ENCODE measurements at places on chromosomes 12 and 14.

GRCh38 chr14:23119363-23120327, 590 bp upstream of the CEBPE start:
- DNase-seq, result peak; percentile 14

DNA sequence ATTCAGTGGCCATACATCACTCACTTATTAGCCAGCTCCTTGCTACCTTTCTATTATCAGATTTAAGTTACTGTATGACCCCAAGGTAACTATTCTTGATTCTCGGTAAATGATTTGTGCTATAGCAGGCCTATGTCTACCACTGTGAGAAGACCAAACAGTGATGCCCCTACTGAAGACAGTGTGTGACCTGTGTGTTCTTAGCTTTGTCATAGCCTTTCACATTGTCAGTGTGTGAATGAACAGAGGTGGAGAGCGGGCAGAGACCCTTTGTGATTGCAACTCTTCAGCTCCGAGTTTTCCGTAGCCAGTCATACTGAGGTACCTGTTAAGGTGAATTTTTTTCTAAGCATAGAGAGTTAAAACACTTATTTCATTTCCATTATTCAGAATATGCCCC, 294.0 kb downstream of the LRFN5 start:
- DNase-seq, result no peak

DNA sequence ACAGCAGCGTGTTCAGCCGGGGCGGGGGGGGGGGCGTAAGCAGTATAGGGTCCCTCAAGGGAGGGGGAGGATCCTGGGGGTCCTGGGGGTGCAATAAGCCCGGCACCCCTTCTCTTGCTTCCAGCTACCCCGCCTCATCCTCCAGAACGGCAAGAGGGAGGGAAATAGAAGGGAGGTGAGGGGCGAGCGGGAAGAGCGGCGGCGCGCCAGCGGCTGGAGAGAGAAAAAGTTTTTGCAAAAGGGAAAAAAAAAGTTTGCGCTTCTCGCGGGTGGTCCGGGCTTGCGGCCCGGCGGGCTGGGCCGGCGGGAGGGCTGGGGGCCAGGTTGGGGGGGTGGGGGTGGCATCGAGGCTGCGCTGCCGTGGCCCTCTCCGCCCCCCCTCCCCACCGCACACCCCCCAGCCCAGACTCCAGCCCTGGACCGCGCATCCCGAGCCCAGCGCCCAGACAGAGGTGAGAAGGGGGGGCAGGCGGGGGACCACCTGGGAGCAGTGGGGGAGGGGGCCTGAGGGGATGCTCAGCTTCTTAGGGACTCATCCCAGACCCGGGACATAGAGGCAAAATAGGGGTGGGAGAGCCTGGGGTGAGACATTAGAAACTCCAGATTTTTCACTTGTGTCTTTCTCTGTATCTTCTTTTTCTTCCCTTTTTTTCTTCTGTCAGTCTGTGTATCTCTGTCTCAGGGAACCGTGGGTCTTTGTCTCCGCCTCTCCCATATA, at the start of gene GLI1:
TSS of gene GLI1 (plus strand) at position 36 of the 718 bp plus-strand sequence. CDS start 3,907 bp downstream, outside the sequence.
- DNase-seq, result no peak

- DNase-seq, result no peak
Observed at GRCh38 chr12:4243091-4243490, 30.5 kb upstream of the CCND2 start.

GRCh38 chr12:79512068-79512467, 178.7 kb downstream of the PAWR start:
- no peak for DNase-seq
